Stimulated activated CD8-positive, alpha-beta memory T cell treated with anti-CD3 and anti-CD28 coated beads, Interleukin-7, amount 100 ng/mL, for 4 hours (primary cell): ENCODE measurements at places on chromosomes 1 and 21.

GRCh38 chr1:78683079-78683478, 33.4 kb downstream of the IFI44 start:
- no peak for DNase-seq

DNA sequence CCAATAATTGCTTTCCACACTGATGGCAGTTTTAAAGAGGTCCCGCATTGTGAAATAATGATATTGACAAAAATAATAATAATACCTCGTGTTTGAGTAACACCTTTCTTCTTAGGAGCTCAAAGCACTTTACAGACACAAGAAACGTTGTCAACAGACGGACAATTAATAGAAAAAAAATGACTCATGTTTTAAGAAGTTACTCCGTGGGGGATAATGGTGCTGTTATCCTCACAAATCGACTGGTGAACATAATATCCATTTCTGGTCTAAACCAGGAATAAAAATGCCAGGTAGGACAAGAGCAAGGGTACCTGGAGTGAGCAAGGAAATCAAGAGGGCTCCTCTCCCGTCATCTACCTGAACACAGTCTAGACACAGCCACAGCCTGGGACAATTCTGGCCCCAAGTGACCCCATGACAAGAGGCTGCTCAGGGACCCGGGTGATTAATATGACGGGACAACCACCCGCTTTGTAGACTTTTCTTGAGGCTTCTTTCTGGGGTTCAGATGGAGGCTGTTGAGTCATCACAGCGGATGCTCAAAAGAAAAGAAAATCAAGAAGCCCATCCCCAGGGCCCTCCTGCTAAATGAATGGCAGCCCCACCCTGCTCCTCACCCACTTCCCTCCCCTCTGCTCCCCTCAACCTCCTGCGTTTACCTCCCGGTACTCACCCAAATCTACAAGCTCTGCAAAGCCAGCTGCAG, 146.2 kb upstream of the IRF2BP2 start:
- no peak for DNase-seq

- no peak for DNase-seq
Observed at GRCh38 chr1:61699911-61700851, 24.8 kb downstream of the TM2D1 start.

DNA sequence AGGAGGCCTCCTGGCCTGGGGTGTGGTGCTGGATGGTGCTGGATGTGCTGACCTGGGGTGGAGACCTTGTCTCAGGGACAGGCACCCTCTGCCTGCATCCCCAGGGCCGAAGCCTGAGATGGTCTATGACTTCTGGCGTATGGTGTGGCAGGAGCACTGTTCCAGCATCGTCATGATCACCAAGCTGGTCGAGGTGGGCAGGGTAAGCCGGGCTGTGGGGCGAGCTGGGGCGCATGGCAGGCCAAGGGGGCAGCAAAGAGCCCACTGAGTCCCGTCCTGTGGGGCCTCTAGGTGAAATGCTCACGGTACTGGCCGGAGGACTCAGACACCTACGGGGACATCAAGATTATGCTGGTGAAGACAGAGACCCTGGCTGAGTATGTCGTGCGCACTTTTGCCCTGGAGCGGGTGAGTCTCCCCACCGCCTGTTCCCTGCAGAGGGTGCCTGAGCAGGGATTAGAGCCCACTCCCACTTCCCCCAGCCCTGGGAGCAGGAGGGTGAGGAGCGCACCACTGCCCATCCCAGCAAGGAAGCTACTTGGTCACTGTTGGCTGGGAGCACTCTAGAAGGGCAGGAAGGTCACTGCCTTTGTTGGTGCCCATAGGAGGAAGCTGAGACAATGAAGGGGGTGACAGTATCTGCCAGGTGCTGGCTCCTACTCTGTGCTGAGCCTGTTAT, 75.2 kb downstream of the PTPRU start:
- DNase-seq = no peak

DNA sequence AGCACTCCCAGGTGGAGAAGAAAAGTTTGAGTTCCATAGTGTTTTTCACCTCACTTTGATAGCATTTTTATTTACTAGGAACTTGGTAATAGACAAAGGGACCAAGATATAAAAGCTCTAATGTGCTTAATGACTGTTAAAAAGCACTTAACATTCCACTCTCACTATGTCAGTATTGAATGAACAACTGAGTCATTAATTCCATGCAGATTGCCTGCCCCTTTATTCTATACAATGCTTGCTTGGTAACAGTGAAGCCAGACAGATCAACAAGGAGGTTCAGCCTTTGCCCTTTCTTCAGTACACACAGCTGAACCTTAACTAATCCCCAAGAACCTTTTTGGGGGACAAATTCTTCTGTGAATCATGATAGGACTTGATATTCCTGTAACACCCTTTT, 425.5 kb downstream of the NUF2 start:
- DNase-seq = no peak

DNA sequence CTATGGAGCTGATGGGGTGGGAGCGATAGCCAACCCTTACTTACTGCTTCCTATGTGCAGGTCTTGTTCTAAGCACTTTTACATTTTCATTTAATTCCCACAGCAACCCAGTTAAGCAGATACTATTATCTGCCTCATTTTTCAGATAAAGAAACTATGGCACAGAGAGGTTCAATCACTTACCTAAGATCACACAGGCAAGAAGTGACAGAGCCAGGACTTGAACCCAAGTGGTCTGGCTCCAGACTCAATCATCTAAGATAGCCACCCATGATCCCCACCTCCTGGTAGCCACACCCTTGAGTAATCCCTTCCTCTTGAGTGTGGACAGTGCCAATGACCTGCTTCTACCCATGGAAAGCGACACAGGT, 23.2 kb upstream of the IFNAR1 start:
- no peak for DNase-seq

DNA sequence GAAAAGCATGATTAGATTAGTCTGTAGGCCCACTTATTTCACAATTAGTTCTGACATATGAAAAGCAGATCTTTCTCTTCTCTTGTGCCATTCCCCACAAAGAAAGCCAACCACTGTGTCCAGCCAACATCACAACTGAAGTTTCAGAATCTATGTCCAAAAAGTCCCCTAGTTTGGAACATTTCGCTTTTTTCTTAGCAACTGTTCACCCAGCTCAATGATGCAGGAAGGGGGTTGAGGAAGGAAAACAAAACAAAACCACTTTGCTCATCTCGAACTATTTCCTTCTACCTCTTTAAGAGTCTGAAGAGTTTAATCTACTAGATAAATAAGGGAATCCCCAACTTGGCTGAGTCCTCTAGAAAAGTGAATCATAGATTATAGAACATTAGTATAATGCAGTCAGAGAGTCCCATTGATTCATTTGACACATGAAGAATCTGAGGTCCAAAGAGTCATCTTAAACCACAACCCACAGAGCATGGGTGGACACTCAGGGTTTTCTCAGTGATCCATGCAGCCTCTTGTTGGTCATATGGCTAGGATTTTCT, 159.3 kb upstream of the SGIP1 start:
- DNase-seq = no peak

DNA sequence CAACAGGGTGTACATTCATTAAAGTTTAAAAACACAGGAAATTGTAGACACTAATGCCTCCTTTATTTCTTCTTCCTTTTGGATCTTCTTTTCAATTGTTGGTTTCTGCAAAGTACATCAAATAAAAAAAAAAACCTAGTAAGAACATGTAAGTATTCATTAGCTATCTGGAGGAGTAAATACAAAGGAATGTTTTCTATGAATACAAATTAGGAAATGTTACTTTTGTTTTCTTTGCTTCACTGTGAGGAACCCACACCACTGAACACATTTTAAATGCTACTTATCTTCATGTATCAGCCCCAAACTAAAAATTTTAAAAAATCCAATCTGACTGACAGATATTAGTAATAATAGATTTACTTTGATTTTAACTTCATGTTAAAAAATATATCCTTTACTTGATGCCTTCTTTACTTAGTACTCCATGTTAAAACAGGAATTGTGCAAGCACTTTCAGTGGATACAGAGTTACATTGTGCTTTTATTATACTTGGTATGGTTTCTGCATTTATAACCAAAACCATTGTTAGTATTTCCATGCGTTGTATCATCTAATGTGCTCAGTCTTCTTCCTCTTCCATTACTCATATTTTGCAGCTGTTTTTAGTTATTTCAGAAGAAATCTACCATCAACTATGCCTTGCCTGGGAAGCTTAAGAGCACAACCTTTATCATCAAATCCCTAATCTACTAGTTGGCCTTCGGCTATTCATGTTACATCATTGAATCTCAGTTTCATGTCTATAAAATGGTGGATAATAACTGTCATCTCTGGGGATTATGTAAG, 236.9 kb upstream of the DPYD start:
- no peak for DNase-seq

DNA sequence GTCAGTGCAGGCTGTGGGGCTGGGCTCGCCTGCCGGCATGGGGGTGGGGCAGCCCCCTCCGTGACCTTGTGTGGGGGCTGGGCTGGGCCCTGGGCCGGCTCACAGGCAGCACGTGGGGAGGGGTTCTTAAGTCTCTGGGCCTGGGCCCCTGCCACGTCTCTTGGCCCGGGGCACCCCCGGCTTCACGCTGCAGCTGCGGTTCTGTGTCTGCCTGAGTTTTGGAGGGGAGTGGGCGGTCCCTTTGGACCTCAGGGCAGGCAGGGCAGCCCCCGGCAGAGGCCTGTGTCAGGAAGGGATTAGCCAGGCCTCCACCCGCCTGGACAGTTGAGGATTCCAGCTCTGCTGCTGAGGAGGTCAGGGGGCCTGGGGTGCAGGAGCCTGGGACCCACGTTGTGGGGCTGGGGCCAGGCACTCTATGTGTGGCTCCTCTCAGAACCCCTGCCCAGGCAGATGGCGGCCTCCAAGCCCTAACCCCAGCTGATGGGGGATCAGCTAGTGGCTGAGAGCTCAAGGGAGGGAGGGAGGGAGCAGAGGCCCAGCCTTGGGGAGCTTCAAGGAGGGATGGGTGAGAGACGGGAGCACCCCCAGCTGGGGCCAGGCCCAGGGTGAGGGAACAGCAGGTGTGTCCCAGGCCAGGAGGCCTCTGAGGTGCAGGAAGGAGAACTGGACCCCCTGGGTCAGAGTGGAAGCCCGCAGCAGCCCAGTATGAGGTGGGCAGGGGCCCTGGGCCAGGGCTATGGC, 1.8 kb upstream of the PLCH2 start:
- no peak for DNase-seq

DNA sequence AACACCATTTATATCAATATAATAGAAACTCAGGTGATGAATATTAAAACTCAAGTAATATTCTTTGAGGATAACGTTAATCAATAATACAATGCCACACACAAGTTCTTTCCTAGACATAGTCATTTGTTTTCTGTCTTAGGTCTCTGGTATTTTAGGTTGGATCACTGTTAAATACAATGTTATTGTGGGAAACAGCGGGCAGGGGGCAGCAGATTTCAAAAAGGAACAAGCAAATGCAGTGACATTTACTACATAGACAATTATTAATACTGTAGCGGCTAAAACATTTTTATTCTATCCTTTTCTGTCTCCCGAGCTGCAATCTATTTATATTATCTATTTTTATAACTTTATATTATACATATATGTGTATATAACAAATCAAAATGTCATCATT, 186.4 kb upstream of the ZNHIT6 start:
- DNase-seq = no peak

GRCh38 chr1:9296850-9297249, 4.2 kb downstream of the SPSB1 start:
- DNase-seq = no peak

GRCh38 chr1:157278383-157279137, 140.4 kb upstream of the ETV3 start:
- no peak for DNase-seq

- DNase-seq = no peak
Observed at GRCh38 chr1:8456991-8457390, 139.1 kb downstream of the SLC45A1 start.

DNA sequence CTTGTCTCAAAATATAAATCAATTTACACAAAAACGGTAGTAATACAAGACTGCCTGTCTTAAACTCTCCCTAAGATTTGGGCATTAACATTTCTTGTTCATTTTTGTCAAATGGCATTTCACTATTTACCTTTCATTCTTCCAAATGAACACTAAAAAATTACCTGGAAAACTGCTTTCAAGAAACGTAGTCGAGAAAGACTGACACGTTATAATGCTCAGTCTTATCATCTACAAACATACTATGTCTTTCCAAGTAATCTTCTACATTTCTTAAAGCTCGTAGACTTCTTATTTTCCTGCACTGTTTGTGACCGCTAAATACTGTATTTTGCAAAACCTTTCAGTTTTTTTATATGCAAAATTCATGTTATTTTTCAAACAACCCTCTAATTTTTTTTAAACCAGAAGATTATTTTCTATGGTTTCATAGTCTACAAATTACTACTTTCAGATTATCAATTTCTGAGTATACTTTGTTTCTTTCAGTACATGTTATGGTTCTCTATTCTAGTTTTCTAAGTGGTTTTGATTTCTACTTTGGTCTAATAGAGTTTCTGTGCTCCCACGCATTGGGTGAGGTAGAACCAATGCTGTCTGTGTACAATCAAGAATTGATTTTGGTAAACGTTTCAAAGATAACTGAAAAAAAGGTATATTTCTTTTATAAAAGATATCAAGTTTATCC, 336.4 kb downstream of the SMYD3 start:
- DNase-seq = no peak

GRCh38 chr21:35547946-35548774, 499.1 kb upstream of the RUNX1 start:
- no peak for DNase-seq

GRCh38 chr1:206866062-206866461, 639 bp downstream of the IL20 start:
- no peak for DNase-seq

DNA sequence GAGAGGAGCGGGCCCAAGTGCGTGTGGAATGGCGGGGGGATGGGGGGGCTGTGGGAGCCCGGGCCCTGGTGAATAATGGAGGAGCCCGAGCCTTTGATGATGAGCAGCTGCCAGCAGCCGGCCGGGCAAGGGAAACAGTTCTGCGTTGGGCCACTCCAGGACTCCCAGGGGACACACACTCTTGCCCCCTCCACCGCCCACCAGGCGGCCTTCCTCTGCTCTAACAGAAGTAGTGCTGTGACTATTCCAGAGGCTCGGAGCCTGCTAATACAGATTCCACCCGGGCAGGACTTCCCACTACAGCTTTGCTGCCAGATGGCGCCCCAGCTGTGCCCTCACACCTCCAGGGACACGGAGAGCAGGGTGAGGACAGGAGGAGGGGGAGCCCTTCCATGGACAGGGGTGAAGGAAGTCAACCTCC, 48.2 kb upstream of the LRP8 start:
- no peak for DNase-seq

DNA sequence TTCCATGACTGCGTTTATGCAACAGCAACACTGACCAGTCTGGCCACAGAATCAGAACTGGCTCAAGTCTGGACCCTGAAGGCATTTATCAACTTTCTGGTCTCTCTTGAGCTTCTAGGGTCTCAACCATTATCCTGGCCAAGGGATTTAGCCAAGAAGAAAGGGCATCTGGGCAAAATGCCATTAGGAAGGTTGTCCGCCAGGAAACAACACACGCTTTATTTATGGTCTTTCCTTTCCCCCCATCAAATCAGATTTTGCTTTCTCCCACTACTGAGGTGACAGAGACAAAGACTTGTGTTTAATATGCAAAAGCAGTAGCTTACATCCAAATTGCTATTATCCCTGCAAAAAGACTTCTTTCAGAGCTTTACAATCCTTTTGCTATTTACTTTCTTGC, 81.6 kb upstream of the PPP2R5A start:
- DNase-seq = no peak
